ENCODE measurements at places on chromosomes 16 and 17.

GRCh38 chr17:5883775-5884665 is 186.2 kb upstream of the WSCD1 start:
- DNase-seq = no peak

- no peak for DNase-seq
Measured at GRCh38 chr17:50681263-50682200, 26.2 kb downstream of the ANKRD40 start.

- DNase-seq = peak; percentile 73
Measured at GRCh38 chr17:41800601-41801373, 11.0 kb downstream of the P3H4 start.

DNA sequence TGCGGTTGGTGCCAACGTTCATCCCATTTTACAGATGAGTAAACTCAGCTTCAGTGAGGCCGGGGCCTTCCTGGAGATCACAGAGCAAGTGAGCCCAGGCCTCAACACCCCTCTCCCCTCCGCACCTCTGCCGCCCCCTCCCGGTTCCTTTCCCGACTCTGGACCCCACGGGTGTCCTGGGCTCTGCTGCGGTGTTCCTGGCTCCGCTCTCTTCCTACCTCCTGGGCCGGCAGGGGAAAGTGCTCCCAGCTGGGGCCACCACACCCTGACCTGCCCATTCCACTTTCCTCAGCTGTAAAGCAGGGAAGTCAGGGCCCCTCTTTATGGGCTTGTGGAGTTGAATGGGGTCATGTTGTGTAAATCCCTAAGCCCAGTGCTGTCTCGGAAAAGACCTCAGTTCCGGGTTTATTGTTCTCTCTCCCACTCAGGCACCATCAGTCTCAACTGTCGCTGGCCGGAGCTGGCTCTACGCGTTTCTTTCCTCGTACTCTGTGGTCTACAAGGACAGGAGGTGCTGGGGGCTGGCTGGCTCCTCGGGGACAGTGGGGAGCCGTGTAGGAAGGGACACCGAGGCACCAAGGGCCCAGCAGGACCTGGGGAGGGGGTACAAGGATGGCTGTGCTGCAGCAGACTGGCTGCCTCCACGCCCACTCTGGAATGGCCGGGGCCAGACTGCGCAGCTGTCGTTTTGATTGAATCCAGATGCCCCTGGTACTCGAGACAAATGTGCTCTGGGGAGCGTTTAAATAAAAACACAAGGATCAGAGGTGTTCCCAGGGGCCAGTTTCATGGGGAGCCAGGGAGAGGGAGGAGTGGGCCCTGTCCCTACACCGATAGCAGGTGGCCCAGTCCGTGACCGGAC is 21.7 kb upstream of the ACSF3 start:
- no peak for DNase-seq

- no peak for DNase-seq
Measured at GRCh38 chr17:9594065-9594464, 17.6 kb downstream of the CFAP52 start.

DNA sequence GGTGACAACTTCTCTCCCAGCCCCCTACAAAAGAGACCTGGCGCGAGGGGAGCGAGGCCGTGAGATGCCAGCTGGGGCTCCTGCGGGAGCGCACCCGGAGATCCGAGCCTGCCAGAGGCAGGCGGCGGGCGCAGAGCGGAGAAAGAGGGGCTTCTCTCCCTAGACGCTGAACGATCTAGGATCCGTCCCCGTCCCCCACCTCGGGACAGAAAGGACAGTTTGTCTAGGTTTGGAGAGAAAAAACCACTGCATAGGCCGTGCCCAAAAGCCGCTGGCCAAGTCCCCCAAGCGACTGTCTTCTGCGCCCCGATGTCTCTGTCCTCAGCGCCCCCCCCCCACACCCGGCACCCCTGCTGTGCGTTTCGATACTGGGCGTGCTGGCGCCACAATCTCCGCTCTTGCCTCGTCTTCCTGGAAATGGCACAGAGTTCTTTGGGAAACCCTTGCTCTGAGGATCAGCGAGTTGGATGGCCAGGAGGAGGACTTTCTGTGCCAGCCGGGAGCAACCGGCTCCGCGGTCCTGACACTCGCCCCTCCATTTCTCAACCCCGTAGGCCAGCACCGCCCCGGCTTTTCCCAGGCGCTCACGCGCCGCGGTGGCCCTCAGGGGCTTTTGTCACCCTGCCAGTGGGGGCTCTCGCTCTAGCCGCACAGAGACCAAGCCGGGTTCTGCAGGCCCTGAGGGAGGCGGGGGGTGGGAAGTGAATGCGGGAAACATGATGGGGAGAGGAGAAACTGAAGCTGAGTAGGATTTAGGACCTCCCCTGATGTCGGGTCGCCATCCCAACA is 1.0 kb downstream of the SSTR2 start:
- DNase-seq = no peak
